ENCODE measurements at places on chromosomes 13 and 19. TPM values are rescaled to one million over a fixed set of nuclear protein-coding genes. Genes with fewer than 3 reads are reported as not detected.

The PTPRH gene
- polyA plus RNA-seq = 3.4 TPM

The LGALS14 gene
- polyA plus RNA-seq = not detected

The SRRM5 gene
- polyA plus RNA-seq = 0.22 TPM

The EID2B gene
- 0.98 TPM for polyA plus RNA-seq

The HSH2D gene
- 4.3 TPM for polyA plus RNA-seq

The FLT3 gene
- polyA plus RNA-seq = 1.8 TPM

The ZNF569 gene
- polyA plus RNA-seq = 2.7 TPM

The MED16 gene
- polyA plus RNA-seq = 38.8 TPM

The ATP5F1D gene
- 217 TPM for polyA plus RNA-seq

The EPN1 gene
- 71.6 TPM for polyA plus RNA-seq

The SIGLEC11 gene
- 3.2 TPM for polyA plus RNA-seq

The ZNF546 gene
- 1.1 TPM for polyA plus RNA-seq

The ATXN8OS gene
- not detected for polyA plus RNA-seq

The SSC5D gene
- 9.4 TPM for polyA plus RNA-seq

The NLRP7 gene
- polyA plus RNA-seq = not detected

The TNFAIP8L1 gene
- 5.3 TPM for polyA plus RNA-seq

The CYP2F1 gene
- polyA plus RNA-seq = not detected

The TSC22D1 gene
- polyA plus RNA-seq = 61.6 TPM

The MYO9B gene
- polyA plus RNA-seq = 45.6 TPM
